Tibial artery (tissue), 4 donors: ENCODE measurements at places on chromosomes 5 and 9.

- H3K27me3 ChIP-seq: no peaks in the 10 kb centered on the region
- H3K27ac ChIP-seq: peak overlapping the region; percentile 85
- no peak overlapping the region for H3K4me3 ChIP-seq
- DNase-seq: peak; percentile 54
- peaks cover 4% of the 10 kb centered on the region for H3K36me3 ChIP-seq
Measured at GRCh38 chr9:129887334-129888292, 52.4 kb downstream of the USP20 start.

GRCh38 chr5:141605523-141606277 is 13.1 kb downstream of the DIAPH1 start:
- peak; percentile 61 for DNase-seq
- no peaks in the 10 kb centered on the region for H3K27me3 ChIP-seq
- no peaks in the 10 kb centered on the region for H3K36me3 ChIP-seq

- no peaks in the 10 kb centered on the region for H3K4me1 ChIP-seq
- DNase-seq: no peak
- no peak overlapping the region for H3K27ac ChIP-seq
- H3K4me3 ChIP-seq: no peak overlapping the region
- H3K36me3 ChIP-seq: no peaks in the 10 kb centered on the region
Measured at GRCh38 chr9:111348821-111349271, 18.8 kb upstream of the OR2K2 start.

- no peaks in the 10 kb centered on the region for H3K36me3 ChIP-seq
- H3K4me1 ChIP-seq: no peaks in the 10 kb centered on the region
- no peaks in the 10 kb centered on the region for H3K27me3 ChIP-seq
- H3K4me3 ChIP-seq: no peak overlapping the region
- no peak for DNase-seq
- H3K27ac ChIP-seq: no peak overlapping the region
Measured at GRCh38 chr9:112725961-112726360, 8.0 kb upstream of the INIP start.

- H3K4me3 ChIP-seq: no peak overlapping the region
- H3K36me3 ChIP-seq: no peaks in the 10 kb centered on the region
- no peaks in the 10 kb centered on the region for H3K4me1 ChIP-seq
Measured at GRCh38 chr5:62974623-62975022, 396.0 kb downstream of the LRRC70 start.

- peak overlapping the region; percentile 12 for H3K27ac ChIP-seq
- no peak for DNase-seq
- H3K4me3 ChIP-seq: no peak overlapping the region
- H3K36me3 ChIP-seq: no peaks in the 10 kb centered on the region
Measured at GRCh38 chr5:42842921-42843641, 31.4 kb upstream of the SELENOP start.
